ENCODE measurements at places on chromosomes 2 and 18.

DNA sequence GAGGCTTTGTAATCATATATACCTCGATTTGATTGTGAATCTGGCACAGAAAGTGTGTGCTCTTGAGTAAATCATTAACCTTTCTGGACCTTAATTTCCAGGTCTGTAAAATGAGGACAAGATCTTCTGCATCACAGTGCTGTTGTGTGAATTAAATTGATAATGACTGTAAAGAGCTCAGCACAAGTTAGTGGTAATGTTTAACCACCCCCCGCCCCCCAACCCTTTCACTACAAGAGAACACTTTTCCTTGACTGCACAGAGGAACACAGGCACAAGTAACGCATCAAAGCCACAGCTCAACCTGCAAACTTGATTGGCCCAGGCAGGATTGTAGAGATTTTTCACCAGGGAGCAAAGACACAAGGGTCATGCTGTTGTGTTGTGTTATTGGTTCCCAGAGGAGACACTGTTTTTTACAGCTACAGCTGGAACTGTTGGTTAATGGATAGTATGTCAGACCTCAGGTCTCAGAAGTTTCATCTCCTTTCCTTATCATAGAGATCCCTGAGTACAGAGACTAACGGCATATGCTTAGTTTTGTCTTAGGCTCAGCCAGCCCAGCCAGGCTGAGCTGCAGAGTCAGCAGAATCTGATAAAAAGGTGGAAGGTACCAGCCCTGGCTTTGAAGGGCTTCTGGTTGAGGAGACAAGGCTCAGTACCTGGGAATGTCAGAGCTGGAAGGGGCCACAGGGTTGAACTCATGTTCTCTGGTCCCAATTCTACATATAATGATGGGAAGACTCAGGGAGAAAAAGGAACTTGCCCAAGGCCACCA, 10.6 kb downstream of the SETBP1 start:
- DNase-seq = no peak

GRCh38 chr2:25290811-25291495, 50.8 kb downstream of the DNMT3A start:
- DNase-seq = no peak

DNA sequence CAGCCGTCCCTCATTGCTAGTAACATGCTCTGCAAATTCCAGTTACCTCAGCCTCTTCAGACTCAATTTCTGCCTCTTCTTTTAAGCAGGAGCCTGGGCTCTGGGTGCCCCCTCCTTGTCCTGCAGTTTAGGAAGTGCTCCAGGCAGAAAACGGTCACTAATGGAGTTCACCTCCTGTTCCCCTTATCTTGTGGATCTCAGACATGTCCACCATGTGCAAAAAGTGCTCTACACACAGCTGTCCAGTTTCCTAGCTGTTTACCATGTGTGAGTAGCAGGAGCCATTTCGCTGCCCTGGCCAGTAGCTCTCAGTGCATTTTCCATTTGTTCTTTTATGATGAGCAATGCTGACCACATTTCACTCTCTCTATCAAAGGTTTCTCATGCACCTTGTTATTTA, 4.9 kb downstream of the SH3YL1 start:
- DNase-seq = no peak

- DNase-seq = no peak
Observed at GRCh38 chr2:70984576-70985282, 6.3 kb downstream of the ANKRD53 start.

- DNase-seq = no peak
Observed at GRCh38 chr2:43391201-43391877, 164.9 kb upstream of the ZFP36L2 start.

Data from fibroblast of skin of left biceps (primary cell).